ENCODE measurements at places on chromosomes 1 and 21. TPM values are rescaled to one million over a fixed set of nuclear protein-coding genes. Genes with fewer than 3 reads are reported as not detected.

LYPD8 gene
- not detected for total RNA-seq

FAM72B gene
- 6.4 TPM for total RNA-seq

CZIB gene
- total RNA-seq: 36.3 TPM

FCRL2 gene
- not detected for total RNA-seq

IGSF21 gene
- not detected for total RNA-seq

HSD3B1 gene
- total RNA-seq: not detected

KMO gene
- not detected for total RNA-seq

SPATA1 gene
- total RNA-seq: 1.1 TPM

CHRM3 gene
- total RNA-seq: 2.6 TPM

SERPINC1 gene
- not detected for total RNA-seq

MYCBP gene
- 24.1 TPM for total RNA-seq
